ENCODE measurements at places on chromosomes 5 and 9.

GRCh38 chr5:140556438-140556837, 835 bp downstream of the SRA1 start:
- DNase-seq = peak; percentile 41

GRCh38 chr5:170293273-170293672, 4.3 kb downstream of the LCP2 start:
- no peak for DNase-seq

DNA sequence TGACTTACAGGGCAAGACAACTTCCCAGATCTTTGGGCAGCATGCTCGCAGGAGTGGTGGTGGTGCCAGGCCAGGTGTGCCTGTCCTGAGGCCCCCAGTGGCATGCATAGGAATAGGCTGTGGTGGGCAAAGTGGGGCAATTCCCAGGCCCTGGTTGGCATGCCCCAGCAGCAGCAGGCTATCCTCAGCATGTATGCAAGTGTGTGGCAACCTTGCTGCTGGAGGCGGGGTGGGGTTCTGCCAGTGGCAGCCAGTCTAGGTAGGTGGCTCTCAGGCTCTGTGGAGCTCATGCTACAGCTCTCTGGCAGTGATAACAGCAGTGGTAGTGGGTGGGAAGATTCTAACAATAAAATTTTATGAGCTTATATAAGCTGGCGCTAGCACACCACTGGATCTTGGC, 27.7 kb upstream of the C6 start:
- DNase-seq = no peak

DNA sequence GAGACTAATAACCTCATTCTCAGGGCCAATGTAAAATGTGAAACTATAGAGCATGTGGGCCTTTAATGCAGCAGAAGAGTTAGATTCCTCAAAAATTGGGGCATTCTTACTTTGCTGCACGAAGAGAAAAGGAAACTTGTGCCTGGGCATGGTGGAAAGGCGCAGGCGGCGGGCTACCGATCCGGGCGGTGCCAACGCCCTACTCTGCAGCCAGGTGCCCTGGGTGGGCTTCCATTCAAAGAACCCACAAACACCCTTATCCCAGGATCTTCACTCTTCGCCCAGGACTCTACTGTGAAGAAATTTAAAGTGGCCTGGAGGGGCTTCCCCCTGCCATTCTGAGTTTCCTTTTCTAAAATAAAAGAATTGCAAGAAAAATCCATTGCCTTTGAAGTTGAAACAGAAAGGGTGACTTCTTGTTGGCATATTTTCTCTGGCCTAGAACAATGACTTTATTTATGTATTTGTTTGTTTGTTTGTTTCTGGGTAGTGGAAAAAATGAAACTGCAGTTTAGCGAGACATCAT, 124.9 kb downstream of the TMEM161B start:
- DNase-seq = no peak

- DNase-seq = peak; percentile 48
Observed at GRCh38 chr9:33264003-33264472, 470 bp downstream of the BAG1 start.

DNA sequence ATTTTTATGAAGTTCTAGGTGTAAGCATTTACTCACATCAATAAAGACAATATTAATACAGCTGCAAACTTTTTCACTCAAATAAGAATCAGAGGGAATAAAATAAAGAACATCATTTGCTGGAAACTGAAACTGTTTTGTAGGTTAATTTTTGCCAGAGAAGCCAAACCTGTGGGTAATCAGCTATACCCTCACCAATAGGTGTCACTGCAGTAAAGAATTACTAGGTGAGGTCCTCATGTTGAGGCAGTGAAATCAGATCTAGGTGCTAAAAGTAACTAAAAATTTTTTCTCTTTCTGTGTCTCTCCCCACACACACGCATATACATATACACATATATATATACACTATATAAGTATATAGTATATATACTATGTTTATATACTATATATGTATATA, 1016.3 kb upstream of the SEMA6A start:
- peak; percentile 17 for DNase-seq

DNA sequence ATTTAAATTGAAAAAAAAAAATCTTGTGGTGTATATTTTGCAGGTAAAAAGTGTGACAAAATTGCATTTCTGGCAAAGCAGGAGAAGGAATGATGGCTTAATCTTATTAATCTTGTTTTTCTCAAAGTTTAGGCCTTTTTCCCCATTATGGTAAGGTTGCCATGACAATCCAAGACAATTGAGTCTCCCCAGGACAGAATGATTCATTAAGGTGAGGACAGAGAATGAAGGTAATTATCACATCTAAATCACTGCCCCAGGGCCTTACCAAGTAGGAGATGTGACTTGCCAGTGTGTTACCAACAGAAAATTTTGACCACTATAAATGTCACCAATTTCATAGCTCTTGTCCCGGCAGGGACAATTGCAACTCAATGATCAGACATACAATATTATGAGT, 439.2 kb downstream of the DNAH5 start:
- DNase-seq = no peak

DNA sequence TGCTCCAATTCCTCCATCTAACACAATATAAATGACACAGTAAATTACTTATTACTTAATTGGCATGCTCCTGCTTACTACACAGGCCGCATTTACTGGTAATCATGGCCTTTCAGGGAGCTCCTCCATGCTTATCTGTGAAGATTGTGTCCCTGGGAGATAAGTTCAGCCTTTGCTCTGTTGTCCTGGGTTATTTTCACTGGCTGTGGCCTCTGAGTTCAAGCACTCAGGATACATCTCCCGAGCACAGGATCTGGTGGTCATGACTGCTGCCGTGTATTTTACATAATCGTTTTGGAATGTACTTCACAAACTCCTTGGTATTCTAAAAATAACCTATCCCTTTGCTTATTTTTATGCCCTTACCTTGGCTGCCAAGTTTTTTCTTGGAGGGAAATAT, 215.7 kb downstream of the ICE1 start:
- DNase-seq = no peak

- DNase-seq = no peak
Observed at GRCh38 chr9:4504250-4504649, 14.0 kb downstream of the SLC1A1 start.

DNA sequence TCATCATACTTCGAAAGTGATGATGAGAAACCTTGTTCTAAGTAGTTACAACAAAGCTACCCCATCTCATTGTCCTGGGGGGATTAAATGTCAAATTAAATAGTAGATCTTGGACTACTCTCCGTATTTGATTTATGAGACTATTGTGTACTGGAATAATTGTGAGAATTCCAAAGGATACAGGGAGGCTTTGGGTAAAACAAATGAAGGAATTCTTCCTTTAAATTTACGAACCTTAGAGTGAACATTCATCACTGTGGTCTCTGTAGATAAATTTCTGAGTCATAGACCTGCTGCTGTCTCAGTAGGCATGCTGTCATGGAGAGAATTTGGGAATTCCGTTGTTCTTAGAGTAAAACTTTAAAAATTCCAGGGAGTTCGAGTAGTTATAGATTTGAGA, 836.2 kb downstream of the DNAH5 start:
- DNase-seq = no peak

DNA sequence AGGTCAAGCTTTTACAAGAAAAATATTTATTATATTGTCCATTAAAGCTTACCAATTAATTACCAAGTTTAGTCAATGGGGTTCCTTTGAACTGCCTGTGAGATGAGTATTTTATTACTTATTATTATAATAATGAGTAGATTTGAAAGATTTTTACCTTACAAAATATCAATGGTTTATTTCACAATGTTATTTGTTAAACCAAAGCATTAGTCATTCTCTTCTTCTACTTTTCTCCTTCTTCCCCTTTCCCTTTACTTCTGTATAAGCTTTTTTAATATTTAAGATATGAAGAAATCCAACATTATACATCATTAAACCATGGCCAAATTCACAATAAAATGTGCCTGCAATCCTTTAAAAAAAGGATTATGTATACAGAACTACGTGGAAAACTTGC, 369.5 kb downstream of the ARL15 start:
- DNase-seq = no peak

DNA sequence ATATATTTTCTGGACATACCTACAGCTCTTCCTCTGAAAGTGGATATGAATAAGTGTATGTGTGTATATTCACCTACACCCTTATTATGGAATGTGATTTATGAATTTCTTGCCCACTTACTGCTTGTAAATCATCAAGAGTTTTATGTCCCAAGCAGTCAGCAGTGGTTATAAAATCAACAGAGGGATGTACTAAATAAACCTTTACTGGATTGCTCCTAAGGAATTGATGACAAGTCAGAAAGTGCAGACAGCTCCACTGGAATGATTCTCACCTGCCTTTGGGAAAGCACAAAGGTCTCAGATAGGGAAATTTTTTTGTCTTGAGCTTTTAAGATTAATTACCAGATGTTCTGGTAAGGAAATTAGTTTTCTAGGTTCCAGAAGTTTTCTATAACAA, 9.3 kb downstream of the TMEM174 start:
- no peak for DNase-seq

- no peak for DNase-seq
Observed at GRCh38 chr5:851076-851475, 290 bp upstream of the ZDHHC11 start.

DNA sequence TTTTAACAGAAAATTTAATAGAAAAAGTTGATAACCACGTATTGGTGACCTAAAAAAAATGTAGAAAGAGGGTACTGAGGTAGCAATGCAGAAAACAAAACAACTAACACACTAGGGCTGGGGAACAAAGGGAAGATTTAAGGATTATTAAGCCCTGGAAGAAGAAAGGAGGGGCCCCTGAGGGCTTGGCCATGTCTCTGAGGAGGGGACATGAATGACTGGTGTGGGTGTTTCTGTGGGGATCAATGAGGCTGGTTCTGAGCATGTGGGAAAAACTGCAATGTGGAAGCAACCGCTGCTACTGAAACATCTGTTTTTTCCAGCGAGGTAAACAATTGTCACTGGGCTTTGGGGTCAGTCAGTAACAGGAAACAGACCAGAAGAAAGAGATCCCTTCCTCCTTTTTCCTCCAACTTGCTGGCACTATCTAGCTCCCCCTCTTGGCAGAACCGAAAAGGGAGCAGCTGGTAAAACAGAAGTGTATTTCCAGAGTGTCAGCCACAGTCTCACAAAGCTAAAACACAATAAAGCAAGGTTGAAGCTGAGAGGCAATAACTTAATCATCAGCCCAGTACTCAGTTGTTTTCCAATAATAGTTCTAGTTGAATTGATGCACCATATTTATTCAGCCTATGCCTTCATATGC, 48.3 kb downstream of the ATPSCKMT start:
- DNase-seq = peak; percentile 4

GRCh38 chr9:15306068-15306756, 804 bp downstream of the TTC39B start:
- peak; percentile 70 for DNase-seq

GRCh38 chr5:151258201-151258611, 5.2 kb downstream of the GM2A start:
- no peak for DNase-seq

- no peak for DNase-seq
Observed at GRCh38 chr9:114460513-114461199, 44.6 kb downstream of the WHRN start.

DNA sequence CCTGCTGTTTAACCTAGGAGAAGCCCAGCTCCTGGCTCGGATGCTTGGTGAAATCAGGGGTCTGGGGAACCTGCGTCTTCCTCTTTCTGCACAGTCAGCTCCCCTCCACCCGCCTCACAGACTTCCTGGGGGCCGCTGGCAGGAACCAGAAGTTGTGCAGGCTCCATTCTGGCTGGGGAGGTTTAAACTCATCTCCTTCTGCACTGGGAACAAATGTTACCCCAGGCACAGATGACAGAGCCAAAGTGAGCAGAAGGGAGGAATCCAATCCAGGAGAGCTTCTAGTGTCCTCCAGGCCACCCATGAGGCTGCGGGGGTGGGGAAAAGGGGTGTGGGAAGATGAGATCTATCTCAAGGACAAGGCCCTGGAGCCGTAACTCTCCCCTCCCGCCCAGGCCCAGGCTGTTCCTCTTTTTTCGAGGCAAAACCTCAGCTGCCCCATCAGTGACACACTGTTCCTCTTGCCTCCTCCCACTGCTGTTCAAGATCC, 31.2 kb downstream of the KCNMB1 start:
- DNase-seq = no peak

- DNase-seq = peak; percentile 37
Observed at GRCh38 chr5:66440202-66440680, 156.0 kb upstream of the MAST4 start.

DNA sequence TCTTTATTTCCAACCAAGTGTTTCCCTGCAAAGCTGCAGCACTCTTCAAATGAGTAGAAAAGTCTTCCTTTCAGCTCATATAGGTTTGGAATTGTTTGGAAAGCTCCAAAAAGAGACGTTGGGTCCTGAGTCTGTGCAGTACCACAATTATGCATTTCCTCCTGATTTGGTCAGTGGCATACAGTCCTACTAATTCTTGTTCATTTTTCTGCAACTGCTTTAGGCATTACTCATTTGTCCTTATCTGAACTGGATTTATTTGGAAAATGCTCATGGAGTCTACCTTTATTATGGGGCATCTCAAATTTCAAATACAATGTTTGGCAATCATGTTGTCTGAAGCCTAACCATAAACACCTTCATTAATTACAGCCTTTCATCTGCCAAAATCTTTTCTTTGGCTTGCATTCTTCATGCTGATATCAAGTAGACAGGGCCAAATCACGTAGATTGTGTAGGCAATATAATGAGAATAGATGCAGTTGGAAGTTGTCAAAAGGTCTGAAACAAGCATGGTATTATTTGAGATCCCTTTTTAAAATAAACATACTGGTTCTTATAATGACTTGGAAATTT, 232.8 kb downstream of the TLE1 start:
- peak; percentile 14 for DNase-seq

GRCh38 chr9:120117081-120117480, 462.9 kb downstream of the CDK5RAP2 start:
- DNase-seq = no peak

DNA sequence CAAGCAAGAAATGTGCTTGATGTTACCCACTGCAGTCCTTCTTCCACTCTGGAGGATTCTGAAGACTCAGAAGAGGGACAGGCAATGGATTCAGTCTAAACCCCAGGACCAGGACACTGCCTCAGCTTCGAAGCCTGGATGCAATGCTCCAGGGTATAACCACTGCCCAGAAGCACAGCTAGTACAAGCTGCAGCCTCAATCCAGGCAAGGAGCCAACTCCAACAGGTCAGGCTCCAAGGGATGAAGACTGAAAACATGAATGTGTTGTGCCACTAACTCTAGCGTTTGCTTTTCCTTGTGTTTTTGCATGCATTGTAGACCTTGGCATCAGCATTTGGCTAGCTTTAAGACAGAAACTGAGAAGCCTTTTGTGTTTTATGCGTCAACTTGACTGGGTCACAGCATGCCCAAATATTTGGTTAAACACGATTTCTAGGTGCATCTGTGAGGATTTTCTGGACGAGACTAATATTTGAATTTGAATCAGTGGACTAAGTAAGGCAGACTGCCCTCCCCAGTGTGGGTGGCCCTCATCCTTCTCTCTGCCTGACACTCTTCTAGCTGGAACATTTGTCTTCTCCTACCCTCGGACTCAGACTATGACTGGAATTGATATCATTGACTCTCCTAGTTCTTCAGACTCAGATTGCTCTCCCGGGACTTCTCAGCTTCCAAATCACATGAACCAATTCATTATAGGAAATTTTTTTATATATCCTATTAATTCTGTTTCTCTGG, 20.5 kb upstream of the GPX3 start:
- DNase-seq = no peak
